ENCODE measurements at places on chromosomes 16 and 17. TPM values are rescaled to one million over a fixed set of nuclear protein-coding genes. Genes with fewer than 3 reads are reported as not detected.

The ZSCAN10 gene
- total RNA-seq: not detected

The C1QTNF1 gene
- 7.5 TPM for total RNA-seq

The AANAT gene
- not detected for total RNA-seq

The SPEM1 gene
- total RNA-seq: not detected

The IRF8 gene
- 0.23 TPM for total RNA-seq

The TPPP3 gene
- 70.9 TPM for total RNA-seq

The KRTAP3-2 gene
- not detected for total RNA-seq

The TPSG1 gene
- 0.31 TPM for total RNA-seq

The OVCA2 gene
- 54.1 TPM for total RNA-seq

The MMP2 gene
- total RNA-seq: 0.42 TPM

The PRCD gene
- not detected for total RNA-seq

The SLC5A10 gene
- total RNA-seq: not detected

The SGF29 gene
- 29.9 TPM for total RNA-seq

The AMFR gene
- 82.9 TPM for total RNA-seq

The UMOD gene
- not detected for total RNA-seq

The ACSM3 gene
- 19.2 TPM for total RNA-seq

The NDUFB10 gene
- total RNA-seq: 415 TPM

The SEZ6L2 gene
- 12.3 TPM for total RNA-seq
